ENCODE measurements at places on chromosomes 7 and 10. TPM values are rescaled to one million over a fixed set of nuclear protein-coding genes. Genes with fewer than 3 reads are reported as not detected.

DNA sequence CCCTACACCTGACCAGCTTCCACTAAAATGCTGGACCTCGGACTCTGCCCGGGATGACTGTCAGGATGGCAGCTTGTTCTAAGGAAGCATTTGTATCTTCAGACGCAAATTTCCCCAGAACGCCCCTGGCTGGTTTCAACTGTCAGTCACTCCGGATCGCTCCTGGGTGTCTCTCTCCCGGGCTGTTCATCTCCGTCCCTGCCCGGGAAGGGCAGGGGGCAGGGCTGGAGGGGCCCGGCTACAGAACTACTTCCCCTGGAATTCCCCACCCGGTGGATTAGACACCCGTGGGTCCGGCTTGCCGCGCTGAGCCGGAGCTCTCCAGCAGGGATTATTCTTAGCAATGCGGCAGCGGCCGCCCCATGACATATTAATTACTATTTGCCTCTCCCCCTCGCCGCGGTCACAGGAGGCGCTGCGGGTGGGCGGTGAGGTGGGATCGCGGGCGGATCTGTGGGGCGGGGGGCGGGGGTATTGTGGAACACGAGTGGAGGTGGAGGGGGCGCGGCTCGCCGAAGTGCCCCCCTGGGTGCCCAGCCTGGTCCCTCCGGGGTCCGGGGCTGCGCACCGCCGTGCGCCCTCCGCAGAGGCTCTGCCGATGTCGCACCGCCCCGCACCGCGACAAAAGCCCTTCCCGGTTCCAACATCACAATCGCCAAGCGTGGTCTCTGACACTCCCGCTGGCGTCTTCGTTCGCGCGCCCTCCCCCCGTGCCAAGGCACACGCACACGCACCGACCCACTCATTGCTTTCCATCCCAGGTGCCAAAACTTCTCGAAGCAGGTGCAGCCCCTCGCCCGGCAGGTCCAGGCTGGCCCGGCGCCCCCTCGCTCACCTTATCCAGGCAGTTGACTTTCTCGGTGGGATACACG lies 276.1 kb upstream of the NEBL start:
- peak overlapping the region; percentile 22 for H3K4me3 ChIP-seq
- H3K36me3 ChIP-seq: no peaks in the 10 kb centered on the region
- peaks cover 15% of the 10 kb centered on the region for H3K4me1 ChIP-seq
- H3K27me3 ChIP-seq: peaks cover 15% of the 10 kb centered on the region
- H3K27ac ChIP-seq: no peak overlapping the region

GRCh38 chr10:13056456-13057077 lies 43.4 kb upstream of the OPTN start:
- no peaks in the 10 kb centered on the region for H3K27me3 ChIP-seq
- no peak overlapping the region for H3K27ac ChIP-seq
- no peaks in the 10 kb centered on the region for H3K36me3 ChIP-seq
- no peaks in the 10 kb centered on the region for H3K4me1 ChIP-seq

The GIMAP8 gene
- total RNA-seq: 67.4 TPM

DNA sequence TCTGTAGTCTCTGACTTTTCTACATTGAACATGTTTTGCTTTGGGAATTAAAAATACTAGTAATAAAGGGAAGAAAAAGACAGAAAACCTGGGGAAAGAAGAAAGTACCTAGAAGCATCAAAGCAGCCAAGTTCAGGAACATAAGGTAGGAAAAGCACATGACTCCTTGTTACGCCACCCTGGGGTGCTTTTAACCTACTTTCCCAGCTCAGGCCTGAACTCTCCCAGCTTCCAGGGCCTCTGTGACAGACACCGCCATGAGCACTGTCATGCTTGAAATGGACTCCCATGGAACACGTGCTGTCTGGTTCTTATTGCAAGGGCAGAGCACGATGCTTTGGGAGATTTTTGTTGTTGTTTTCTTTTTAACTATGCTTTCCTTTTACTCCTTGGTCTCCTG lies 11.4 kb downstream of the ACTR1A start:
- H3K27ac ChIP-seq: no peak overlapping the region
- DNase-seq: peak; percentile 11
- H3K4me1 ChIP-seq: peaks cover 16% of the 10 kb centered on the region
- peaks cover 98% of the 10 kb centered on the region for H3K36me3 ChIP-seq
- no peak overlapping the region for H3K4me3 ChIP-seq
- no peaks in the 10 kb centered on the region for H3K27me3 ChIP-seq

DNA sequence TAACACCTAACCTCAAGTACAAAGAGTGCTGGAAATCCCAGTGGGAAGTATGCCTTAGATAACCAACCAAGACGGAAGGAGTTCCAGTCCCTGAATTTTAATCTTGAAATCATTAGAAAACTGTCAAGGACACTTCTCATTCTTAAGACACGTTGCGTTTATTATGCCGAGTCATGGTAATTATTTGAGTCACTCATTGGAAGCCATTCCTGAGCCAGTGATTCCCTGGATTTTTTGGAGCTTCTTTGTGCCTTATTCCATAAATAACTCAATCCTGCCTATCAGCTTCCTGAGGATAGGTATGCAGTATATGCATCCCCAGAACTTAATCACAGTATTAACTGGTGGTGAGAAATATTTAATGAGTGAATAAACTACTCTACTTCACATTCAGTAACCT lies 77.4 kb downstream of the PPP1R17 start:
- H3K4me3 ChIP-seq: no peak overlapping the region
- no peaks in the 10 kb centered on the region for H3K27me3 ChIP-seq
- no peak overlapping the region for H3K27ac ChIP-seq
